Stimulated activated CD8-positive, alpha-beta memory T cell treated with anti-CD3 and anti-CD28 coated beads, Interleukin-4, amount 100 ng/mL, for 24 hours (primary cell): ENCODE measurements at places on chromosomes 16 and 17.
A peak's percentile ranks its signal among the peaks of the same experiment; 100 is the strongest.

GRCh38 chr16:79050063-79050462 is 550.5 kb downstream of the MAF start:
- no peak for DNase-seq

- no peak for DNase-seq
Measured at GRCh38 chr16:6482696-6483468, 849.8 kb upstream of the RBFOX1 start.

DNA sequence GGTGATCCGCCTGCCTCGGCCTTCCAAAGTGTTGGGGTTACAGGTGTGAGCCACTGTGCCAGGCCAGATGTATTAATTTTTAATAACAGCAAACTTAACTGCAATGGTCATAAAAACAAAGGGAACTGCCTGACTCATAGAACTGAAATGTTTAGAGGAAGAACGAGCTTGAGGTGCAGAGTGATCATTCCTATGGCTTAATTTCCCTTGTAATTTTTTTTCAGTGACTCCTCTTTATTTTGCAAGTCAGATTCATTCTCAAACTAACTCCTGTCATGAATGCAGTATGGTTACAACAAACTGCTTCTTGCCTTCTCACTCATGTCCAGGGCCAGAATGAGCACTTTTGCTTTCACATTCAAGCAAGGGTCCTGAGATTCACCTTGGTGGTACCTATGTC is 231.3 kb downstream of the HAPSTR1 start:
- no peak for DNase-seq

- no peak for DNase-seq
Measured at GRCh38 chr16:8554881-8555280, 35.4 kb downstream of the TMEM114 start.

GRCh38 chr17:78940708-78941107 is 15.5 kb upstream of the TIMP2 start:
- no peak for DNase-seq

DNA sequence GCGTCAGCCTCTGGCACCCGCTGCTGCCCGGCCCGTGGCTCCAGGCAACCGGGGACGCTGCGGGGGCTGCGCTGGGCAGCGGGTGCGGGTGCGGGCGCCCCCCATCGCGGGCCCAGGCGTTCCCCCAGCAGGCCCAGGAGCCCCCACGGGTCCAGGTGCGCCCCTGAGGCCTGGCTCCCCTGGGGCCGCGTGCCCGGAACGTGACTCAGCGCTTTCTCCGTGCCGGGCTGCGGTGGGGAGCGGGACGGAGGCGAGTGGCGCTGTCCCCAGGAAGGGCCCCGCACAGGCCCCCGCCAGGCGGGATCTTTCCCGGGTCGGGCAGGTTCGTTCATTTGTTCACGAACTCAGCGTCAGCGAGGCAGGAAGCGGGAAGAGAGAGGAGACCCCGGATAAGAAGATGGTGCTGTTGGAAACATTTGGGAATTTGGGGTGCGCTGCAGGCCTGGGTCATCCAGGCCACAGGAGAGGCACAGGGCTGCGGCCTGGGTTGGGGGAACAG is 18.4 kb upstream of the EXOC7 start:
- no peak for DNase-seq

GRCh38 chr17:78271419-78272170 is 40.2 kb downstream of the TMEM235 start:
- DNase-seq = no peak

DNA sequence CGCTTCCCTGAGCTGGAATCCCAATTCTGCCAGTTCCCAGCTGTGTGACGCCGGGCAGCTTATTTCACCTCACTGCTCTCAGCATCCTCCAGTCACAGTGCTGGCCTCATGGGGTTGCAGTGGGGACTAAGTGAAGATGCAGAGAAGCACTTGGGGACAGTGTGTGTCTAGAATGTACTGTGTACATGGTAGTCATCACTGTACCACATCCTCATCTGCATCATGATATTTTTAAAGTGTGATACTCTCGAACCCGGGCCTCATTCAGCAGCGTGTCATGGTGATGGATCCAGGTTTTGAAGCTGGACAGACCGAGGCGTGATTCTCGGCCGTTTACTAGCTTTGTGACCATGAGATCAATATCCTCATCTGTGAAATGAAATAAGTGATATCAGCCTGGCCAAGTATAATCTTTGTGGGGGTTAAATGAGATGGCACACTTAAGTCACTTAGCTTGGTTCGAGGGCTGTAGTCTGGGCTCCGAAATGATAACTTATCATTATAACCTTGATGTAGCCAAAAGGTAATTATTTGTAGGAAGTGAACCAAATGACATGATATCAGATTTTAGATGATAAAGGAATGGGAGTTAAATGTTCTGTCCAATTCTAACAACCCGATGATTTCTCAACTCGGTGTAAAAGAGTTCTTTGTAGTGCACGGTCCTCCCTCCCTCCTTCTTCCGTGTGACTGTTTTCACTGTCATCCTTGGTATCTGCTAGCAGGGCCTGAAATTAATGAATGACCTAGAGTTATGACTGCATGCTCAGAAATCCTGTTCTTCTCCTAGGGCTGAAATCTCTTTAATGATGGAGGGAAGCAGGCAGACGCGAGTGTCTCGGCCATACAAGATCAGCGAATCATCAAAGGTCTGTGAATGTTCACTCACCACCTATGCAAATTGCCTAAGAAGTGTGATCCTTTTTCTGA is 2.0 kb downstream of the KLHL36 start:
- no peak for DNase-seq

DNA sequence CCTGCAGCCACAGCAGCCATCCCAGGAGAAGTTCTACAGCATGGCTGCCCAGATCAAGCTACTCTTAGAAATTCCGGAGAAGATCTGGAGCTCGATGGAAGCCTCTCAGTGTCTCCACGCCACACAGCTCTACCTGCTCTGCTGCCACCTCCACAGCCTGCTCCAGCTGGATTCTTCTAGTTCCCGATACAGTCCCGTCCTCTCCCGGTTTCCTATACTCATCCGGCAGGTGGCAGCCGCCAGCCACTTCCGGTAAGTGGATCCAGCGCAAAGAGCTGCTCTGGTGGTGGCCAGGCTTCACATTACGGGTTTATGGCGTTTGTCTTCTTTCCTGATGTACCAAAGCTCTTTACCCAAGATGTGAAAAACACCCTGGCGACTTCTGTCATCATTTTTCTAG is 3.6 kb downstream of the COG1 start:
- DNase-seq = no peak

- peak; percentile 38 for DNase-seq
Measured at GRCh38 chr17:77666881-77667395, 291.6 kb upstream of the TNRC6C start.

GRCh38 chr17:64282753-64283080 is 19.7 kb upstream of the TEX2 start:
- no peak for DNase-seq

- no peak for DNase-seq
Measured at GRCh38 chr17:28474111-28474531, 677 bp downstream of the SLC13A2 start.

DNA sequence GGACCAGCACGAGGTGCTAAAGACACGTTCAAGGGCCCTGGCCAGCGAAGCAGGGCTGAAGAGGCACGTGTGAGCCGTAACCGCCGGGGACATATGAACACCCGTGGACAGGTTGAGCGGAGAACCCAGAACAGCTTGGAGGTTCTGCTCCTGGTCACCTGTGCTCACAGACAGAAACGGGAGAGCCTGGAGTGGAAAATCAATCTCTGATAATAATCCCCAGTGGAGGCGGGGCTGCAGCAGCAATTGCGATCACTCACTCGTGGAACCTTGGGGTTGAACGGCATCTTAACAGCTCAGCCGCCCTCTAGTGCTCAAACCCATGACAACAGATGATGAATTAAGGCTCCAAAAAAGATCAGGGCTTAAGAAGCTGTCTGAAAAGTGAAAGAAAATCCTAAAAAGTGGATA is 25.6 kb downstream of the WIPI1 start:
- no peak for DNase-seq

GRCh38 chr16:57601801-57602478 is 26.5 kb upstream of the ADGRG1 start:
- peak; percentile 38 for DNase-seq

DNA sequence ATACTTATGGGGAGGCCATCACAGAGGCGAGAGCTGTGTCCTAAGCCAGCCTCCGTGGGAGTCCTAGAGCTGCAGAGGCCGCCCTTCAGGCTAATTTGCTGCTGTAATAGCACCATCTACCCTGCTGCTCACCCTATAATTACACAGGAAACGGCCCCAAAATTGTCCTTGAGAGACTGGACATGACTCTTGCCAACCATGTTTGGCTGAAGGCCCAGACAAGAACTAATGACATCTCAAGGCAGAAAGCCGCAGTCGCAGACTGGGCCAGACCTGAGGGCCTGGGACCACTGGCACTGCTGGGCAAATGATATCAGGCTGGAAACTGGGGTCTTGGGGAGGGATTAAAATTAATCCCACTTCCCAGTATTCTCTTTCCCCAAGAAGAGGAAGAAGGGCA is 24.1 kb downstream of the PSMD7 start:
- no peak for DNase-seq

GRCh38 chr17:81238490-81238814 is 403 bp downstream of the TEPSIN start:
- DNase-seq = no peak

- DNase-seq = no peak
Measured at GRCh38 chr17:48989100-48989499, 8.1 kb upstream of the IGF2BP1 start.

DNA sequence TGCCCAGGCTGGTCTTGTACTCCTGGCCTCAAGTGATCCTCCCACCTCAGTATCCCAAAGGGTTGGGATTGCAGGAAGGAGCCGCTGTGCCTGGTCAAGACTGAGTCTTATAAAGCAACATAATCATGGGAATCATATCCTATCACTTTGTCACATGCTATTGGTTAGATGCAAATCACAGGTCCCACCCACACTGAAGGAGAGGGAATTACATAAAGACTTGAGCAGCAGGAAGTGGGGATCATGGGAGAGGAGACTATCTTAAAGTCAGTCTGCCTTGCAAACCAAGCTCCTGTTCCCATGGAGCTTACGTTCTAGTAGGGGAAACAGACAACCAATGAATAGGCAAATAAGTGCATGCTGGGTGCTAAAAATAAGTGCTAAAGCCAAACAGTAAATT is 28.3 kb upstream of the TENT4B start:
- no peak for DNase-seq

- DNase-seq = no peak
Measured at GRCh38 chr16:49712542-49712941, 143.4 kb downstream of the ZNF423 start.

- no peak for DNase-seq
Measured at GRCh38 chr17:39138431-39139160, 12.8 kb downstream of the PLXDC1 start.

DNA sequence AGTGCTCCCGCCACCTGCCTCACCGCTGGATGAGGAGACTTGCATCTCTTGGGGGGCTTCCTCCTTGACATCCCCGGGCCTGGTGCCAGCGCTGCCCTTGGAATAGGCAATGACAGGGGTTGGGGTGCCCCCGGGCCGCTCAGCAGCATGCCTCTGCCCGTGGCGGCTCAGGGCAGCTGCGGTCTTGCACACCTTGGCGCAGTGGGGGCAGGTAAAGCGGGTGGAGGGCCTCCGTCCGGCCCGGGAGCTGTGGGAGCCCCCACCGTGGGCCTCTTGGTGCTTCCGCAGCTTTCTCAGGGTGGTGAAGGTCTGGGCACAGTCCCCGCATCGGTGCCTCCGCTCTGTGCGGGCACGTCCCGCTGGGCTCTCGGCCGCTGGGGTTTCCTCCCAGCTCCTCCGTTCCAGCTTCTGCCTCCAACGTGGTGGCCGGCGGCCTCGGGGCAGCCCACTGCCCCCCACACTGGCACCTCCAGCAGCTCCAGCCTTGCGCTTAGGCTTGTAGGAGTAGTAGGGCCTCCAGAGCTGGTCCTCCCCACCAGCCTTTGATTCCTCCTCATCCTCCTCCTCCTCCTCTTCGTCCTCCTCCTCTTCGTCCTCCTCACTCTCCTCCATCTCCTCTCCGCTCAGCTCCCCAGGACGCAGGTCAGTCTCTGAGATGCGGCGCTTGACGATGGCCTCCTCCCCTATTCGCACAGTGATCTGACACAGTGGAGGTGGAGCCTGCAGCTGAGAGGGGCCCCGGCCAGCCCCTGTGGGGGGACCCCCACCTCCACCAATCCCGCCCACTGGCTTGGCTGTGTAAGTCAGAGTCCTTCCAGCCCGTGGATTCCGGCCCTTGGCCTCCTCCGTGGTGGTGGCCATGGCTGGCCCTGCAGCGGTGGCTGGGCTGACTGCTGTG is 16.7 kb downstream of the ZBTB4 start:
- no peak for DNase-seq

GRCh38 chr17:38703742-38704605 is 1.1 kb upstream of the MLLT6 start:
- peak; percentile 82 for DNase-seq

GRCh38 chr17:68532826-68533225 is 20.6 kb downstream of the PRKAR1A start:
- no peak for DNase-seq

DNA sequence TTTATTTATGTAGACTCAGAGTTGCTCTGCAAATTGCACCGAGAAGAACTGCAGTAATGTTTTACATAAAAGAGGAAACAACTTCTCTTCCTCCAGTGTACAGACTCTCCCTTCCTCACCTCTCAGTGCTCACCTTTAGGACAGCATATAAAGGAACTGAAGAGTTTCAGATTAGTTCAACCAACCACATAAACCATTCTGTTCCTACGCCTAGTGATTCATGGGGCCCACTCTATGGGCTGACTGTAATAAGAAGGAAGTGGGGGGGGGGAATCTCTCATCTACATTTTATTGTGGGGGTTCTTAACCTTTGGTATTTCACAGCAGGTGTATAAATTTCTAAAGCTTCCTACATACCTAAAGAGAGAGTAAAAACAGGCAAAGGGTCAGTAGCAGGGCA is 18.3 kb downstream of the ZSWIM7 start:
- DNase-seq = no peak

GRCh38 chr17:42852351-42852750 is 1.4 kb downstream of the AOC3 start:
- DNase-seq = no peak

GRCh38 chr16:20243731-20244281 is 83.5 kb downstream of the GP2 start:
- DNase-seq = no peak

GRCh38 chr17:62696256-62696655 is 68.8 kb downstream of the MRC2 start:
- DNase-seq = no peak

DNA sequence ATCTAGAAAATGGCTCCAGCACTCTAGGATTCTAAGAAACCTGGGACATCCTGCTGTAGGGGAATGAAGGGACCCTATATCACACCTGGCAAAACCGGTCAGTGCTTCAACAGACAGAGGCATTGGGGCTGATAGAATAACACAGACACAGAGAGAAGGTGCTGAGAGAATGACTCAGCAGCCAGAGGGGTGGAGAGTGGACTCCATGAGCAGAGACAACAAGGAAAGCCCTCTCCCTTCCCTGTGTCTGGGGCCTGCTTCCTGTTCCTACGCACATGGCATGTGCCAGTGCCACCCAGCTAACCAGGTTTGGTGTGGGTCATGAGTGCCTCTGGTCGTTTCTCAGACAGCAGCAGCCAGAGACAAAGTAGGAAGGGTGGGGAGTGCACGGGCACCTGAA is 140.3 kb downstream of the CCT6B start:
- no peak for DNase-seq

GRCh38 chr16:87747626-87748414 is 18.0 kb downstream of the KLHDC4 start:
- no peak for DNase-seq

- no peak for DNase-seq
Measured at GRCh38 chr16:66751053-66751302, 431 bp downstream of the DYNC1LI2 start.
